Esophagus muscularis mucosa (tissue), 4 donors: ENCODE measurements at places on chromosomes 13 and 19. TPM values are rescaled to one million over a fixed set of nuclear protein-coding genes. Genes with fewer than 3 reads are reported as not detected.
A peak's percentile ranks its signal among the peaks of the same experiment; 100 is the strongest.

DNA sequence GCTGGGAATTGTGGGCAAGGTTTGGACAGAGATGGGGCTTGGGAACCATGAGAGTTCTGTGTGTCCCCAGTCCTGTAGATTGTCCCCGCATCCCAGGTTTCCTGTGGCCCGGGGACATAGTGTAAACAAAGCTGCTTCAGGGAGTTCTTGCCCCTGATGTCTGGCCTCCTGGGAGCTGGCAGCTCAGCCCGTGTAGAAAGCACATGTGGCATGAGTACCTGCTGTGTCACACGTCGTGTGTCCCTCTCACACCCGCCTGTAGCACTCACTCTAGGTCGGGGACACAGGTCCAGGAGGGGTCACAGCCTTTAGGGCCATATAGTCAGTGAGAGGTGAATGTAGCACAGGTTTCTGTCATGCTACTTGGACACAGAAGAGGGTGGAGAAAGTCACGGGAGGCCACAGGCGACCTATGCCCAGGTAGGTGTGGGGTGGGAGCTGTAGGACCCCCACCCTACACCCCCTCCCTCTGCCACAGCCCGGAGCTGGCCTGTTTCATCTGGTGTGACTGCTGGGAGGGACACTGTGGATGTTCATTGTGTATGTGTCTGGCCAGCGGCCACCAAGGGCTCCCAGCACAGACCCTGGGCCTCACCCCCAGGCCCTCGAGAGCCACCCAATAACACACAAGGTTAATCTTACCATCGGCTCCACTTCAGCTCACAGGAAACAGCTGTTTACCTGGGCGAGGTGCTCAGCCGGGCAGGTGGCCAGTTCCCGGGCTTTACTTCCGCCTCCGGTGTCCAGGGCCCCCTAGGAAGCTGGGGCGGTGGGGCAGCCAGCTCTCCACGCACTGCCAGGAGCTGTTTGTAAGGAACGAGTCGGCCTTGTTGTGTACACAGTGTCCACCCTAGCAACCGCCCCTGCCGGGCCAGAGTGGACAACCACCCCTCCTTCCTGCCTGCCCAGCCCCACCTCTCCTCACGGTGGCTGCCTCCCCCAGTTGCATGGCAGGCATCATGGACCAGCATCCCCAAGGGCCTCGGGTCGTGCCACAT is 49.7 kb downstream of the COMP start:
- DNase-seq: no peak

GRCh38 chr19:33524024-33524664 is 2.6 kb upstream of the PEPD start:
- DNase-seq: no peak

DNA sequence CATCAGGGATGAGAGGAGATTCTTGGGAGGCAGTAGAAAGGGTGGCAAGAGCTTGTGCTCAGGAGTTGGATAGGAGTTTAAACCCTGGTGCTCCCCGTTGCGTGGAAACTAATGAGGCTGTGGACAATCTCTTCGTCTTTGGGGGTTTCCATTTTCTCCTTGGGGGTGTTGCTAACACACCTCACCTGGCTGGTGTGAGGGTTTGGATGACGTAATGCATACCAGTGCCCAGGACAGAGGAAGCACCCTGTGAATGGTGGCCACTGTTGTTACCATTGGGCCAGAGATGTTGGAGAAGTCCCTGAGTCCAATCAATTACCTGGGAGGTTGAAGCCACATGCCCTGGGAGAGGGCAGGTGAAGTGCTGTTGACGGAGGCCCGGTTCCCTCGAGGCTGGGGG is 146.5 kb downstream of the URI1 start:
- no peak for DNase-seq

- peak; percentile 94 for DNase-seq
These were observed 62.6 kb downstream of the KDM4B start for GRCh38 chr19:5031231-5032100.

Gene NCCRP1
- total RNA-seq: not detected

- peak; percentile 97 for DNase-seq
These were observed 2.9 kb upstream of the LTBP4 start for GRCh38 chr19:40598121-40598917.

DNA sequence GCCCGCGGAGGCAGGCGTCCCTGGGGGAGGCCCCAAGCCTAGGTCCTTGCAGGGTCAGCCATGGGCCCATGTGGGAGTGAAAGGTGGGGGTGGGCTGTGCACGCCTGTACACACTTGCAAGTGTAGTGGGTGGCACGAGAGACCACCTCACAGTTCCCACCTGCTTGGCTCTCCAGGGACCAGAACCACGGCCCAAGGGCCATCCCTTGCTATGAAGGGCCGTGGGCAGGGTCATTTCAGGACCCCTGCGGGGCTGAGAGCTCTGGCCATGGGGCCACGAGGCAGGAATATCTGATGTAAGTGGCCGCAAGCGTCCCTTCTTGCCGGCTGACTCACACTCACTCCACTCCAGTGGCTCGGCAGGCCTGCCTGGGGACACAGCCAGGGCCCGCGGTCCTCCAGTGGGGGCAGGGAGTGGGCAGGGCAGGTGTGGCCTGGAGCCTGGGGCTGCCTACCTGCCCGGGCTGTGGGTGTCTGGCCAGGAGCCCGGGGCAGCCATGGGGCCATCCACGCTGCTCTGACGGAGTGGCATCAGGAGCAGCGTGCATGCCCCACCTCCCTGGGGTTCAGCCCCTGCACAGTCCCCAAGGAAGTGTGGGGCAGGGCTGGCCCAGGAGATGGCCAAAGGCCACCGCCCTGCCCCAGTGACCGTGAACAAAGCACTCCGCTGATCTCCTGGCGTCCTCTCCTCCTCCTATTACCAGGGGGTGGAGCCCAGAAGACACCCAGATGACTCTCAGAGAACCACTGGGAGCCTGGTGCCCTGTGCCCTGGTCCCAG is 8.6 kb upstream of the MKNK2 start:
- no peak for DNase-seq

DNA sequence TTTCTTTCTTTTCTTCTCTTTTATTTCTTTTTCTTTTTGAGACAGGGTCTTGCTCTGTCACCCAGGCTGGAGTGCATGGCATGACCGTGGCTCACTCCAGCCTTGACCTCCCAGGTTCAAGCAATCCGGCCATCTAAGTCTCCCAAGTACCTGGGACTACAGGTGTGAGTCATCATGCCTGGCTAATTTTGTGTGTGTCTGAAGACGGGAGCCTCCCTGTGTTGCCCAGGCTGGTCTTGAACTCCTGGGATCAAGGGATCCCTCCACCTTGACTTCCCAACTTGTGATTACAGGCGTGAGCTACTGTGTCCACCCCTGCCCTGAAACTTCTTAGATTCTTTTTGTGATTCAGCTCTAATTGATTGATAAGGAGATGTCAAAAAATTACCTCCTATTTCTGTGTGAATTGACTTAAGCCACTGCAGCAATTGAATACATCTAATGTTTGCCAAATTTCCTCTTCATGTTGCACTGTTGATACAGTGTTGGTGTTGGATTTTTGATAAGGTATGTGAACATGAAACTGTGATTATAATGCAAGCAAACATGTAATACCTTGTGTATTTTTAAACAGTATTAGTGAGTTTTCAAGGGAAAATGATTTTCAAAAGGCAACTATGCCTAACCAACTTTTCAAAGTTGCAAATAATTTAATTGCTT is 22.6 kb downstream of the KLF5 start:
- DNase-seq: no peak

GRCh38 chr19:14023404-14024235 is 4.3 kb upstream of the RLN3 start:
- no peak for DNase-seq

DNA sequence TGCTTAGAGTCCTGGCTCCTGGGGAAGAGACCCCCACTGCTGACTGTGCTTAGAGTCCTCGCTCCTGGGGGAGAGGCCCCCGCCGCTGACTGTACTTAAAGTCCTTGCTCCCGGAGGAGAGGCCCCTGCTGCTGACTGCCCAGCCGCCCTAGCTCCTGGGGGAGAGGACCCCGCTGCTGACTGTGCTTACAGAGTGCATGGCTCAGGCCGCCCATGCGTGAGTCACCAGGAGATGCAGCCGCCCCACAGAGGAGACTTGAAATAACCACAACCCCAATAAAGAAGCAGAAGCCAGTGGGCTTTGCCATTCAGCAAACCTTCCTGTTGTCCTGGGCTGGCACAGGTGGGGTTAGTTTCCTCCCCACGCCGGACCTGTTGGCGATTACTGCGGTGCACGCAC is 79.2 kb upstream of the C13orf46 start:
- DNase-seq: no peak

DNA sequence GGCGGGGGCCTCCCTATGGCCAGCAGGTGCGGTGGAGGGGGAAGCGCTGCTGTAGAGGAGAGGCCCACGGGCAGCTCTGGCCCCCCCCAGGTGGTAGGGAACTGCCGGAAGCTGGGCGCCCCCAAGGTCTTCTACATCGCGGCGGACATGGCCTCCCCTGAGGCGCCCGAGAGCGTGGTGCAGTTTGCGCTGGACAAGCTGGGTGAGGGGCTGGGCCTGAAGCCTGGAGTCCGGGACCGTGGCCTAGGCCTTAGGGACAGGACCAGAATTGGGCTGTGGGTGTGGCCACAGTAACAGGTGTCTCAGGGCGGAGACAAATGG is 3.8 kb upstream of the RPL36 start:
- DNase-seq: no peak

DNA sequence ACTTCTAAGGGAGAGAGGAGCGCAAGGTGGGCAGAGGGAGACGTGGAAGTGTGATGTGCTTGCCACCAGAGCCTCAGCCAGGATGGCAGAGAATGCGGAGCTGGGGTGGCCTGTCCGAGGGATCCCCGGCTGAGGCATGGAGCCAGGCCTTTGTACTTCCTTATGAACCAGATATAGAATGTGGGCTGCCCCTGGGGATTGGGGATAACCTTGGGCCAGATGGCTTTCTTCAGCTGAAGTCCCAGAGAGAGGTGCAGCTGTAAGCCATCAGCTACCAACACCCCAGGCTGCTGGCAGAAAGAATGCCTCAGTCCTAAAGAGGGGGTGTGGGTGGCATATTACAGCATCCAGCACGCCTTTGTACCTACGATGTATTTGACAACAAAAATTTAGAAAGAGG is 25.5 kb upstream of the FBXO17 start:
- no peak for DNase-seq

DNA sequence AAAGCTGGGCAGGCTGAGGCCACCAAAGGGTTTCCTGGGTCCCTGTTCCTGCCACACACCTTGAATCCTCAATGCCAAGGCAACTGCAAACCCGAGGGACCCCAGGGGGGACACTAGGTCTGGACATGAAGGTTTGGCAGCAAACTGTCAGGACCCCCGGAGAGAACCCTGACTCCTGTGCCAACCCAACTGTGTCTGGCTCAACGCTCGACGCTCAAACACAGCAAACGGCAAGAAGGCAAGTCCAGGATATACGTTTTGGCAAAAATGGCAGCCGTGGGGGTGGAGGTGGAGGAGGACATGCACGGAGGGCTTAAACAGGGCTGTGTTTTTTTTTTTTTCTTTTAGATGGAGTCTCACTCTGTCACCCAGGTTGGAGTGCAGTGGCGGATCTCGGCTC is 73.0 kb downstream of the GADD45B start:
- no peak for DNase-seq

- DNase-seq: no peak
These were observed 977 bp upstream of the SLC1A5 start for GRCh38 chr19:46789371-46789770.
